GOT3 (cell line): ENCODE measurements at places on chromosomes 7 and 10.

GRCh38 chr10:22339761-22340328, 5.5 kb upstream of the SPAG6 start:
- DNase-seq: no peak

DNA sequence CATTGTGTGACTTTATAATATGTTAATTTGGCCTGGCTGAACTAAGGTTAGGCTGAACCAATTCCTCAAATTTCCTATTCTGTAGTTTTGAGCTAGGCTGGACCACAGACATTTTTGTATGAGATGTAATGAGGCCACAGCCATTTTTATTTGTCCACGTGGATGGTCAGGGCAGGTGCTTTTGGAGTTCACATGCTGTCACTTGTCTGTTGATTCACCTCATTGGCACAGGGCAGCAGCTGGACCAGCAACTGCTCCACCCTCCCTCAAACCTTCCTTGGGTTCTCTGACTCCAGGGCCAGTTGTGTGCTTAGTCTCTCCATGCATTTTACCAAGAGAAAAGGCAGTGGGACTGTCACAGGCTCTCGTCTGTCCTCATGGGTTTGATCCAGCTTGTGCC, 76.1 kb upstream of the NPS start:
- DNase-seq: no peak

- no peak for DNase-seq
Observed at GRCh38 chr10:78515038-78515872, 481.6 kb downstream of the RPS24 start.

GRCh38 chr10:111082102-111082975, 5.5 kb downstream of the ADRA2A start:
- no peak for DNase-seq

- no peak for DNase-seq
Observed at GRCh38 chr10:6877722-6878392, 297.8 kb upstream of the PRKCQ start.

GRCh38 chr10:124092860-124093773, at the start of gene CHST15:
CHST15 (minus strand) TSS chr10:124093598; CDS start chr10:124046212, 47,386 bp downstream.
- no peak for DNase-seq

DNA sequence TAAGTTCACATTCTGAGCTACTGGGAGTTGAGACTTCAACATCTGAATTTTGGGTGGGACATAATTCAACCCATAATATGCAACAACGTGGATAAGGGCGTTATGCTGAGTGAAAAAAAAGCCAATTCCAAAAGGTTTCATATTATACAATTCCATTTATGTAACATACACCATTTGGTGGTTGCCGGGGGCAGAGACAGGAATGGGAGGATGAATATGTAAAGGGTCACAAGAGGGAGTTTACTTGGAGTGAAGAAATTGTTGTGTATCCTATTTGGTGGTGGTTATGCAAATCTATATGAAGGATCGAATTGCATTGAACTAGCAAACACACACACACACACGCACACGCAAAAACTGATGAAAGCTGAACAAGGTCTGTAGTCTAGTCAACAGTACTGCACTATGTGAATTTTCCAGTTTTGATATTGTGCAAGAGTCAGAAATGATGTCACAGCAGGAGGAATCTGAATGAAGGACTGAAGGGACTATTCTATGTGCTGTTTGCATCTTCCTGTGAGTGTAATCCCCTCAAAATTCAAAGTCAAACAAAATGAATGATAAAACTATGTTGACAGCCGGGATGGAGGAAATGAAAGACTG, 249.2 kb upstream of the HABP2 start:
- no peak for DNase-seq

- DNase-seq: no peak
Observed at GRCh38 chr7:96636979-96637378, 72.7 kb downstream of the SEM1 start.

DNA sequence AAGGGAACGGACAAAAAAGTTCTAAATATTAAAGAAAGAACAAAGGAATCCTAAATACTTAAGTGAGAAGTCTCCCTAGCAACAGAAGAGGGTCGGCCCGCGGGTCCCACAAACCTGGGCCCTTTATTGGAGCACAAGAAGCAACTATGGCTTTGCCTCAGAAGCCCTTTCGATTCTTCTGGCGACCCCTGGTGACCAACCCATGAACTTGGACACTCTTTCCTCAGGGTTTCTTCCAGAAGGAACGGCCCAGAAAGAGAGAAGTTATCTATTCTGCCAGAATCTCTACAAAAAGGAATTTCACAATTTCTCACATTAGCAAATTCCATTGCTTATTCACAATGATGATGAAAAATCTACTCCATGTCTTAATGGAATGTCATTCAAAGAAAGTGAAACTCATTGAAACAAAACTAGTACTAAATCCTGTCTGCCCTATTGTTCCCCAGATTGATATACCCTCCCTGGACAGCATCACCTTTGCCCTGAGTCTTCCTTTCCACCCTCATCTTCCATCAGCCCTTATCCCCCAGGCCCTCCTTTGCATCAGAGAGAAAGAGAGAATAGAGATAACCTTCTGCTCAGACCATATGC, 43.7 kb downstream of the CPVL start:
- peak; percentile 52 for DNase-seq

DNA sequence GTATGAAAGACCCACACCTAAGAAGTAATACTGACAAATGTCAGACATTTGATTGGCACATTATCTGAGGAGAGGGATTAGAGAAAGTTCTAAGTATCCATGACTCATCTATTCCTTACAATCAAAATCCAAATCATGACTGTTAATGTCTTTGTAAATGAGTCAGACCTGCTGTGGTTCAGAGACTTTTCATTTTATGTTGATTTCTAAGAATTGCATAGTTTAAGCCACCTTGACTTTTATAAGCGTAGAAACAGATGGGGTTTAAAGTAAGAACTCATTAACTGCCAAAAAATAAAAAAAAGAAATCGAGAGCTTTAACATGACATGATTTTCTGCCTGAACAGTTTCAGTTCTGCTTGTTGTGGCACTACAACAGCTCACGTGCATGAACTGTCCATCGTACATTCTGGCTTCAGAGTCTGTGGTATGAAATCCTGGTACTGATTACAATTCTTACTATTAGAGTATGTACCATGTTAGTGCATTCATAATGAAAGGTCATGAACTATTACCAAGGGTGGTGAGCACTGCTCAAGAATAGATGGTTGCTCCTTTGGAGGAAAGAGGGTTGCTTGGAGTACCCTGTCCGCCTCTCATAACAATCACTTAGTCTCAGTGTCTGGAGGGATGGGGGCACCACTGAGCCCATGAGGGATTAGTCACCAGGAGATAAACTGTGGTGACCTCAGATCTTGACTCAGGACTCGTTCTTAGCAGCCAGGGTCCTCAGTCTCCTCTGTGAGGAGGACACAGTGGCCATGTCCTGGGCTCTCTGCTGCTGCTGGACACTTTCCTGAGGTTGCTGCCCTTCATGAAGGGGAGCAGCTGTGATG, 42.2 kb downstream of the ACSM6 start:
- DNase-seq: no peak

DNA sequence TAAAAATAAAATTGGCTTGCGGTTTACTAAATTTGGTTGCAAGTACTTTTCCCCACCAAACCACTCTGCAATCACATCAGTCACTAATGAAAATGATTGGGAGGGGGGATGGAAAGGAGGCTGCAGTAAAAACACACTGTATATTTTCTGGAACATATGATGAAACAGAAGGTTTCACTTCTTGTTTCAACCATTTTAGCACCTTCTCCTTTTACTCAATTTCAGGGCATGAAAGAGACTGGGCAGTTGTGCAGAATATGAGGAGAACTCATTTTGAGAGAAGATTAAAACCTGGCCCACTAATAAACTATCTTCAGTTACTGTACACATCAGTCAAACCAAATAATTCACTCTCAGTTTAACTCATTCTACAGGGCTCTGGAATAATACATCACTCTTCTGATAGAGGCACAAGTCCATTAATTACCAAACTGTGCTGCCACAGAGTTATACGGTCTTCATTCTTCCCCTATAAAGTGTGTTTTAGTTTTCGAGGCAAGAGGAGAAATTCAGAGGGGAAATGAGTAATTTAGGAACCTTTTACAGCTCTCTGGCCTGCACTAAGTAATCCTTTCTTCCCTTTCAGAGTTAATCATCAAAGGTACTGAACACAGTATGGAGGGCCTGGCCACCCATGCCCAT, 25.5 kb downstream of the JAZF1 start:
- DNase-seq: no peak

GRCh38 chr7:132575982-132576720, at the start of gene PLXNA4:
PLXNA4 (minus strand) TSS chr7:132576470; CDS start chr7:132508693, 67,777 bp downstream.
- DNase-seq: no peak

- no peak for DNase-seq
Observed at GRCh38 chr7:82629583-82629982, 186.0 kb upstream of the CACNA2D1 start.

DNA sequence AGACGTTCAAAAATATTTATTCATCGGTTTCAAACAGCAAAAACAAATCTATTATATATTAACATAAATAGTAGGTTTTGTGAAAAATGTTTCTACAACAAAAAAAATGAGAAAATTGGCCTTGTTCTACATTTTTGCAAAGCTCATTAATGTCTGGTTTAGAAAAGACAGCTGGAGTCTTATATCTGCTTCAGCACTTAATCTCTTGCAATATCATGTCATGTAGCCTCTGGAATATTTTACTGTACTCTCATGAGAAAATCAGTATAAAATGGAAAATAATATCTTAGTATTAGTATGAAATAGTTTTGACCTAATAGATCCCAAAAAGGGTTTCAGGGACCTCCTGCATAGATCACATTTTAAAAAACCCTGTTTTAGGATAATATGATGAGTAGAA, 326.6 kb downstream of the ARL4A start:
- no peak for DNase-seq

DNA sequence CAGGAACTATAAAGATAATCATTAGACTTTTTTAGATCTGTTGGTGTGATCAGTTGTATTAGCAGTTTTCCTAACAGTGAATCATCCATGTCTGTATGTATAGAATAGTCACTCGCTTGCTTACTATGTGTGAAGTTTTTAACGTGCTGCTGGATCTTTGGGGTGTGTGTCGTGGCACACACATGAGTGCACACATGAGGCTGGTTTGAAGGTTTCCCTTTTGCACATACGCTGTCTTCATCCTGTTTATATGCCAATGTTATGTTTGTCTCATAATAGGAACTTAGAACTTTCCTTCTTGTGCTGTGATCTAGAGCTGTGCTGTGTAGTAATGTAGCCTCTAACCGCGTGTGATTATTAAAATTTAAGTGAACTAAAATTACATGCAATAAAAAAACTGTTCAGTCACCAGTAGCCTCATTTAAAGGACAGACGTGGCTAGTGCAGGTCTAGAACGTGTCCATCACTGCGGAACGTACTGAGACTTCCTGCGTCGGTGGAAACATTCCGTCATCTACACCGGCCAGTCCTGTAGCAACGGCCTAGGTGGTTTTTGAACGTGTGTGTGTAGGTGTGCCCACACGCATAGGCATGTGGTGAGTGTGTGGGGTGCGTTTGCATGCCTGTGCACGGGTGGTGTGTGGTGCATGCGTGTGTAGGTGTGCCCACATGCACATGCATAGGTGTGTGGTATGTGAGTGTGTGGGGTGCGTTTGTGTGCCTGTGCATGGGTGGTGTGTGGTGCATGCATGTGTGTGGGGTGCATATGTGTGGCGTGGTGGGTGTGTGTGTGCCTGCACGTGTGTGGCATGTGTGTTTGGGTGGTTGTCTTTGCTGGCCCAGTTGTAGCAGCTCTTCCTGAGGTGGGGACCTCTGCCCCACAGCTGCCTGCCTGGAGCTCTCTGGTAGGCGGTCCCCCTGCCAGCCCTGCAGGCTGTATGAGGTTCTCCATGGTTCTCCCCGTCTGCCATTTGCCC, 56.6 kb downstream of the INPP5A start:
- DNase-seq: no peak

- no peak for DNase-seq
Observed at GRCh38 chr10:129899276-129900130, 64.6 kb downstream of the EBF3 start.

- DNase-seq: no peak
Observed at GRCh38 chr10:104277785-104278184, 8.8 kb downstream of the GSTO2 start.

- DNase-seq: no peak
Observed at GRCh38 chr7:2643386-2644219, 11.8 kb downstream of the TTYH3 start.

- no peak for DNase-seq
Observed at GRCh38 chr7:83957333-83957732, 237.3 kb downstream of the SEMA3A start.

DNA sequence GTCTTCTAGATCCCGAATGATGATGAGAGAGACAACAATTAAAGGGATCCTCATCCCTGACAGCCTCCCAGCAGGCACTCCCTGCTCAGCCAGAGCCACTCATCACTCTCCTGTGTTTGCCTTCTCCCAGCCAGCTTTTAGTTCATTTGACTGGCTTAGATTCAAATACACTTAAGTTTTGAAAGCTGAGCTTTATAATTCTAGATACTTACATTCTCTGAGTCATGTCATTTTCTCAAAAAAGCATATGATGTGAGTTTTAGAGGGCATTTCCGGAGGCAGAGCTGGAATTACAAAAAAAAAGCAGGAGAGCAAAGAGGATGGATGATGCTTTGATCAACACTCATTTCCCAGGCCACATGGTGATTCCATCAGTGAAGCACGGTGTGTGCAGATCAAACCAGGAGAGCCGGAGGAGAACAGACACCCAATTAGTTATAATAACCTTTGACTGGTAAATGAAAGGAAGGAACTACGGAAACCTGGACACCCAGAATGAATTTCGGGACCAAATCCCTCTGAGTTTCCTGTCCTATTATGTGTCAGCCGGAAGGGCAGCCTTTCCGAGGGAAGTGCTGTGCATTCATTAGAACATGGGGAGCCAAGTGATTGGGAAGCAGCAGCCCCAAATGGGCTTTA, 81.5 kb upstream of the HPS1 start:
- DNase-seq: no peak

- DNase-seq: no peak
Observed at GRCh38 chr7:29854257-29854938, 48.1 kb downstream of the WIPF3 start.

DNA sequence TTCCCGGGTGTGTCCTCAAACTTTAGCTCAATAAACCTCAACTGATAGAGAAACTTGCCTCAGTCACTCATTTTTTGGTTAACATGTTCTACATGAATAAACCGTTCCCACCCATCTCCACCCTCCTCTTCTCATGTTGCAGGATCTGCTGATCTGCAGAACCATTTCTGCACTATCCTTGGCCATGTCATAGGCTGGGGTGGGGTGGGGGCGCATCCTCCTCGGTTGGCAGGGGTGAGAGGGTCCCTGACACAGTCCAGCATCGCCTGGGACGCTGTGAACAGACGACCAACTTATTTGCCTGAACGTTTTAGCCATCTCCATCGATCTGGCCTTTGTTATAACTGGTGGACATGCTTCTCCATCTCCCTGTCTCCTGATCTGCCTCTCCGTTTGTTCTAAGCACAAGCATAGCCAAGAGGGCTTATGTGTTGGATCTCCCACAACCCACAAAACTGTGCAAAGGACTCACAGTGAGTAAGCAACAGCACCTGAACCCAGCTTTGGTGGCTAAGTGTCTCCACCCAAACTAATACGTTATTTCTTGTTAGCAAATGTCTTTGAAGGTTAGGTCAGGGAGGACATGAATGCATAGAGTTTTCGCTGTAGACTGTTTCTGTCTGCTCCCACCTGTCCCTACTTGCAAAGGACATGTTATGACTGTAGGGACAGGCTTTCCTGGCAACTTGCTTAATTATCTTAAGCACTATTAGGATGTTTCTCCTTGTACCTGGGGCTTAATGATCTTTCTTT, 51.7 kb downstream of the PRKCQ start:
- no peak for DNase-seq

GRCh38 chr10:35352512-35352911, 16.2 kb downstream of the CCNY start:
- DNase-seq: no peak
